ENCODE measurements at places on chromosomes 3 and 15.
A peak's percentile ranks its signal among the peaks of the same experiment; 100 is the strongest.

DNA sequence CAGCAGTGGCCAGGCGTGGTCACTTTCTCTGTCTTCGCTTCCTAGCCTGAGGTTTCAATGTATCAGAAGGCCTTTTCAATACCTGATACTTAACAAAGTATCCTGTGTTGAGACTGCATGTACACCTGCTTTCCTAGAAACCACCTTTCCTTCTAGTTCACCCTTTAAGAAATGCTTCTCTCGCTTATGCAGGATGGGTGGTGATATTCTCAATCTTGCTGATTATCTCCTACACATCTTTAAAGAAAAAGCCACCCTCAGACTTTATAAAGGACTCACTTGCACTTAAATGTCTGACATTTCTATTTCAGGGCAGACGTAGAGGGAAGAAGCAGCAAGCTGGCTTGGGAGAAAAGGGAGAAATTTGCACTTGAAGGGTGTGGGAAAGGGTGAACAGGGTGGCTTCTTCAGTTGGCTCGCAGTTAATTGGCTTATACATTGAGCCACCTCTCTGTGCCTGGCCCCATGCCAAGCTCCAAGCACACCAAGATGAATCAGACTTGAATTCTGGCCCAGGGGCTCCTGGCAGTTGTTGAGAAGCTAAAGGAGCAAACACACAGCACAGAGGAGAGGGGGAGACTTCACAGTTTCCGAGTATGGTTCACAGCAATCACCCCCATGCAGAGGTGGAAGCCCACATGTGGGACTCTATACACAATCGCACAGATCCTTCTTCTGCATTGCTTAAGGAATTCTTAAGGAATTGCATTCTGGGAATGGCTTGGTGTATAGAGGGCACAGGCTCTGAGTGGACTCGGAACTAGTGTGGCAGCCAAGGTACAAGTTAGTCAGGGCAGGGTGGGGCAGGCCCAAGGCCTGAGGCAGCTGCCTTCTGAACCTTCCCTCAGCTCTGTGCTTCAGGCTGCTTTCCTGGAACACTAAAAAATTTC is 1.3 kb downstream of the ARL6IP5 start:
- DNase-seq, result peak; percentile 82

- no peak for DNase-seq
Measured at GRCh38 chr3:183984749-183985729, 32.6 kb downstream of the ABCC5 start.

GRCh38 chr3:138112362-138112761 is 3.0 kb downstream of the DZIP1L start:
- no peak for DNase-seq

DNA sequence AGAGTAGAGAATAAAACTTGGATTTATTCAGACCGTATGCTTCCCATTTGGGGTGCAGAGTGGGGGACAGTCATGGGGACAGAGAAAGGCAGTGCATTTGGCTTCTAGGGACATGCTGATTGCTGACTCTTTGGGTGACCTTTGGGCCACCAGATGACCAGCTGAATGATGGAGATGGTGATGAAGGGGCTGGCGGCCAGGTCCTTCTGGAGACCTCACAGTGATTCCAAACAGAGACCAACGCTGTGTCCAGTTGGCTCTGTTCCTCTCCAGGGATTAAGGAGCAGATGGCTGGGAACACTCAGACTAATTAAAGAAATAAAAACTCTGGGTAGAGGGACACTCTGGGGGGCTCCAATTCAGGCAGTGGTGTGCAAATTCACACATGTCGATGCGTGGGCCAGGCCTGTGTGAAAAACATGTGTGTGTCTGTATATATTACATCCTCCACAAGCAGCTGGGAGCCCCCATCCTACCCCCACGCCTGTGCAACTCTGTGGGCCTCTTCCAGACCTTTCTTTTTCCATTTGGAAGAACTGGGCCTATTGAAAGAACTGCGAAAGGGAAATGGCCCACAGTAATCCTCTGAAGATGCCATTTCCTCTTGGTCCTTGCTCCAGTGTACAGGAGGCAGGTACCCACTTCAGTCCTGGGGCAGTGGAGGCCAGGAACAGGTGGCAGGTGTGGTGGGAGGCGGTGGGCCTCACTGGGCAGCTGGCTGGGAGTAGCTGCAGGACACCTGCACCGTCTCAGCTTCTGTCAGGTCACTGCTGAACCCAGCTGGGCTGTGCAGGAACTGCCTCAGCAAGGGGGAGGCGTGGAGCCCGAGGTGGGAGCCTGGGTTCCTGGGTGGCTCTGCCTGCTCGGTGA is 8.9 kb downstream of the XIRP1 start:
- peak; percentile 50 for DNase-seq

DNA sequence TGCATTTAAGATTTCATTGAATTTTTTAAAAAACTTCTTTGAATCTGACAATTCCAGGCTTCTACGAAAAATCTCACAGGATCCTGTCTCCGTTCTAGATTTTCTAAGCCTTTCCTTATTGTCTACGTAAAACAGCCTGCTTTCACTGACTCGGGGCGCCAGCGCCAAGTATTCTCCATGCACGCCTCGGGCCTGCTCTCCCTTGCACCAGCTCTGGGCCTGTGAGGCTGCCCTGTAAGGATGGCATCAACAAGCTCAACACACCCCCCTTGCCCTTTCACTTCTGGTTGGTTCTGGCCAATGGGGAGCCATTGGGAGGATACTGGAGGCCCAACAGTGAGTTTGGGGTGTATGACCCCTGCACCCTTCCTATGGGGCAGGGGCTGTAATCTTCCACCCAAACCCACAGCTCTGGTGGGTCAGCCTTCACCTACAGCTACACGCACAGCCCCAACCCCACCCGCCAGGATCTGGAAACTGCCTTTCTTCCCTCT is 47.8 kb downstream of the SLC41A3 start:
- DNase-seq, result peak; percentile 10

- no peak for DNase-seq
Measured at GRCh38 chr3:194395212-194395611, 3.9 kb downstream of the GP5 start.

- DNase-seq, result no peak
Measured at GRCh38 chr3:124492824-124493223, 237.4 kb upstream of the UMPS start.

DNA sequence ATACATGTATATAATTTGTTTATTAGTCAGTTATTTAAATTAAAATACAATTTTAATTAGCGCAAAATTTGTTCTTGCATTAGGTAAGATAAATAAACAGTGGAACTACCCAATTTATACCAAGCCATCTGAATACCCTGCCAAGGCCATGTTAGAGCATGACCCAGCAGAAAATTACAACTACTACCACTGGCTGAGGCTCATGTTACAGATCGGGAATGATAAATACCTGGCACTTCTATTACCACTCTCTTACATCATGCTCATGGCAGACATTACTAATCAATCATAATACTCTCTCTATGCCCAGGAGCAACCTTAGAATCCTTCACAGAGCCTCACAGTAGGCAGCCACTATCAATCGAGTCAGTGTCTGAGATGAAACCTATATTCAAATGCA is 21.2 kb upstream of the LMOD3 start:
- DNase-seq, result no peak

DNA sequence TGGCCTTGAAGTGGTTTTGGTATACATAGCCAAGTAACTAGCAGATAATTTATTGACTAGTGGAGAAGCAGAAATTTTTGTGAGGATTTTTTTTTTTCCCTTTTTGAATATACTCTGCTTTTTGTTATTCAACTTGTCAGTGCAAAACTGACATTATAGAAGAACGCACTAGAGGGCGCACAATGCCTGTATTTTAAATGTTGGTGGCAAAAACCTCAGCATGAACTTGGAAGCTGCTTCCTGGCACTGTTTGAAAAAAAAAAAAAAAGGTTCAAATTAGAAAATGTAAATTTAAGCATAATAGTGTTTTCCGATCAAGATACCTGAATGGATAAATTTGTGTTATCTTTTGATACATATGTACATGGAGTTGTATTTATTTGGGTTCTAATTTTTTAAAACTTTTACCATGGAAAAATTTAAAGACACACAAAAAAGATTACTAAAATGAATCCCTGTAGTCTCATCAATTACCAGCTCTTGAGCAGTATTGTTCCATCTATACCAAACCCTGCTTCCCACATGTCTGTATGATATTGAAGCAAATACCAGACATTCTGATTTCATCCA is 56.0 kb downstream of the SLC25A26 start:
- peak; percentile 71 for DNase-seq

- no peak for DNase-seq
Measured at GRCh38 chr3:69252631-69253030, 130.2 kb upstream of the LMOD3 start.

Data from right forelimb (tissue), 1 donor.